ENCODE measurements at places on chromosomes 2 and 18.
A peak's percentile ranks its signal among the peaks of the same experiment; 100 is the strongest.

- peak; percentile 43 for DNase-seq
Measured at GRCh38 chr2:227472265-227473121, 537 bp downstream of the AGFG1 start.

DNA sequence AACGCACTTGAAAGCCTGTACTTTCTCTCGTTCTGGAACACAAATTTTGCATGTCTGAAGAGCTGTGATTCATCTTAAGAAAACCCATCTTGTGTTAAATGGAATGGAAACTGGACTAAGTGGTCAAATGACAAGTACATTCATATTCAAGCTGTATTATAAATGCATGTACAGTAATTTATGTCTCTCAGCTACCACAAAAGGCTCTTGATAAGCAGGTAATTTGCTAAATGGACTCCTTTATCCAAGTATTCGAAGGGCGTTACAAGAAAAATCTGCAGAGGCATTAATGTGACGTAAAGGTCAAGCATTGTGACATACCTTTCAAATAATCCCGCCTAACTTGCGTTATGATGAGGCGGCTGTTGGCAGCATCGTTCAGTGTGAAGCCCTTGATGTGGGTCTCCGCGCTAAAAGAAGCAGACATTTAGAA, 66.6 kb downstream of the ABCG8 start:
- DNase-seq: no peak

GRCh38 chr18:21298351-21298750, 56.3 kb downstream of the GREB1L start:
- DNase-seq: no peak

DNA sequence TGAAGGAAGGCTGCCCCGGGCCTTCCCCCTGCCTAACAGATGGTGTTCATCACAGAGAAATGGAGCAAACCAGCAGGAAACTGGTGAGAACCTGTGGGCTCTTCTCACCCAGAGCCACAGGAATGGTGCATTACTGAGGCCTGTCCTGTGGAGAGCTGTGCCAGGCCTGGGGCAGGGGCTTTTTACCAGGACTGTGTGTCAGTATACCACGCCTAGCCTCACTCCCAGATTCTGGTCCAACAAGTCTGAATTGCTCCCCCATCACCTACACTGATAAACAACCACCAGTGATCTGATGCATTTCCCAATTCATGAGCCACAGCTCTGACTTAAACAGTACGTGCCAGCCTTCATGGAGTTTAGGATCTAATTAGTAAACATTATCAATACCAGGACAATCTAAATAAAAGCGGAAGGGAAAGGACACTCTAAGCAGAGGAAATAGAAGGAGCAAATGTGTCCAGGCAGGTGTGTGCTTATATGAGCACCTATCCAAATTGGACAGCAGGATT, 8.9 kb upstream of the DGUOK start:
- no peak for DNase-seq

DNA sequence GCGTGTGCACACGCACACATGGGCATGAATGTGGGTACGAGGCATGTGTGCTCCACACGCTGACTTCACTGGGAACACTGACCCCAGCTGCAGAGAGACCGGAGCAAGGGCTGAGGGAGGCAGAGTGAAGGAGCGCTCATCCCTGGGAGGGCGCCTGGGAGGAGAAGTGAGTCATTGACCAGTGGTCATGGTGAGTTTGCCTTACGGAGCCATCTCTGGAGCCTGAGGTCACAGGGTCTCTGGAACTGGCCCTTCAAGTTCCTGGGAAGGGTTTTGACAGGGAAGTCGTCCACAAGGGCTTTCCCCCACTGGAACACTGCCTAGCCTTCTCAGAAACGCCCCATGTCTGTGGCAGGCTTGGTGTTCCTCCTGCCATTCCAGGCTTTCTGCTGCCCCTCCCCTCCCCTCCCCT, 14.3 kb upstream of the TMEM185B start:
- peak; percentile 91 for DNase-seq

DNA sequence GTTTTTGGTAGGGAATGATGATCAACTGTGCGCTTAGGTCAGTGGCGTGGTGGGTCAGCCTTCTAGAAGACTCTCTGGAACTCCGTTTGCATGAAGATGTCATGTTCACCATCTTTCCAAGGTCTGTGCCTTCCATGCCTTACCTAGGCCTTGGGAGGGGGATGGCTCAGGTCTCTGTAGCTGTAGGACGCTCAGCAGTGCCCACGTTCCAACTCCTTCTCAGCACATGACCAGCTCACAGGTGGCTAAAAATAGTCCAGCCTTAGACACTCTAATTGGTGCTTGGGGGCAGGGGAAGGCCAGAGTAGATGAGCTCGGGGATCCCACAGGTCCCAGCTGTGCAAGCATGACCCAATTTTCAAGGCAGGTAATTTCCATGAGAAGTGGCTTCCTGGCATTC, 42.3 kb upstream of the TEX51 start:
- DNase-seq: no peak
